ENCODE measurements at places on chromosomes 12 and 14. TPM values are rescaled to one million over a fixed set of nuclear protein-coding genes. Genes with fewer than 3 reads are reported as not detected.

APOF gene
- not detected for total RNA-seq

DNA sequence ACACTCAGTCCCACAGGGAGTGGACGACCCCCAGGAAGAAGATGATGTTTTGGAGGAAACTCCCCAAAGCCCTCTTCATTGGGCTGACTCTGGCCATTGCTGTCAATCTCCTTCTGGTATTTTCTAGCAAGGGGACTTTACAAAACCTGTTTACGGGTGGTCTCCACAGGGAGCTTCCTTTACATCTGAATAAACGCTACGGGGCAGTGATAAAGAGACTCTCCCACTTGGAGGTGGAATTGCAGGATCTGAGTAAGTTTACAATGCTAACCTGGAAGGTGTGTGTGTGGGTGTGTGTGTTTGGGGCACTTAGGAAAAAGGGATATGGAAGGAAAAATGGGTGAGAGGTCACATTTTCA is 416 bp downstream of the GALNT8 start:
- H3K36me3 ChIP-seq = no peaks in the 10 kb centered on the region
- H3K4me1 ChIP-seq = peaks cover 11% of the 10 kb centered on the region
- no peak overlapping the region for H3K27ac ChIP-seq
- DNase-seq = no peak

DNA sequence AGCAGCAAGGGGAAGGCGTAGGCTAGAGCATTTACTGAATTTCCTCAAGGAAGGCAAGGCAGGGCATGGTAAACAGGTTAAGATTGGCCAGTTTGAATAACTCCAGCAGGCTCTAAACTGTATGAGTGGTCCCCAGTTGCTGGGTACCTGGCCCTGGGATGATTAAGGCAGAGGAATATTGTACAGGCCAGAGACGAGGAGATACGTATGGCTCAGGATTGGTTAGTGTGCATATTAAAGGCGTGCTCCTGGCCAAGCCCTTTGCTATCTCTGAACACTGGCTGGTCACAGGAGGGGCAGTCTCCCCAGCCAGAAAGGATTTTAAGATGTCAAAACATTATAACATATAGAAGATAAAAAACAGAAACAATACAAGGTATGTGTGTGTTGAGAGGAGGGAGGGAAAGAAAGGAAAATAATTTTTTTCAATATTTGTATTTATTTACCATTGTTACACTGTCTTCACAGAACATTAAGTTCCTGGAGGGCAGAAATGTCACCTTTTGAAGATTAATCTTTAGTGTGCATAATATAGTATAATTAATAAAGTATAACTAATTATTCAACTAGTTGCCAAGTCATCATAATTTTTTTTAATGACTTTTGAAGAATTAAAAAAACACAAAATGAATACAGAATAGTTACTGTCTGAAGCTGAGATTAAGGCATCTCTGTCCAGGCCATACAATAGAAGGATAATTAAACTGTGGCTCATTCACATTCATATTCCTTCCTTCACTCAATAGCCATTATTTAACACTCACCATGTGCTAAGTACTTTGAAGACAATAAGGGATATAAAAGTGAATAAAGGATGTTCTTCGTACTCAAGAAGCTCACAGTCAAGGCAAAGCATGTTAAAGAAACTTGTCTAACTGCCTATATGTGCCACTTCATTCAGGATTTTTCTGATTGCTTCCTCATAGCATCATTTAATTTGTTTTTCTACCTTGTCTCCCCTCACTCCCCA is 41.9 kb downstream of the DCP1B start:
- H3K27me3 ChIP-seq = no peaks in the 10 kb centered on the region
- H3K27ac ChIP-seq = no peak overlapping the region
- peaks cover 31% of the 10 kb centered on the region for H3K36me3 ChIP-seq
- no peak overlapping the region for H3K4me3 ChIP-seq
- no peak for DNase-seq
- no peaks in the 10 kb centered on the region for H3K4me1 ChIP-seq

DNA sequence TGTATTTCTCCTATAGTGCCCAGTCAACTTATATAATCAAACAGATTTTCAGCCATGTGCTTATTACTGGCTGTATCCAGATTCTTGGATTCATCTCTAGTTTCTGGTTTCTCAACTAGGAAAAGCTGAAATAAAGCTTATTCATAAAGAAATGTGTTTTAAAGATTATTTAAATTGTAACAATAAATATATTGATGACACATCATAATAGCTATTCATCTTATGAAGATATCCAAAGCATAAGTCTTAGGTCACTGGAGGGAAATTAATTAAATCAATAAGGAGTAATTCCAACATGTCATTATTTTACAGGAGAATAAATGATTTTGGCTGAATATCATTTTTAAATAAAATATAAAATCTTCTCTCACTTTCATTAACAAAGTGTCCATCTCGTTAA is 32.1 kb upstream of the KRR1 start:
- DNase-seq = no peak
- H3K4me3 ChIP-seq = no peak overlapping the region
- H3K27me3 ChIP-seq = no peaks in the 10 kb centered on the region
- no peaks in the 10 kb centered on the region for H3K36me3 ChIP-seq
- H3K4me1 ChIP-seq = peaks cover 21% of the 10 kb centered on the region
- H3K27ac ChIP-seq = no peak overlapping the region

MSRB3 gene
- 1.1 TPM for total RNA-seq

DNA sequence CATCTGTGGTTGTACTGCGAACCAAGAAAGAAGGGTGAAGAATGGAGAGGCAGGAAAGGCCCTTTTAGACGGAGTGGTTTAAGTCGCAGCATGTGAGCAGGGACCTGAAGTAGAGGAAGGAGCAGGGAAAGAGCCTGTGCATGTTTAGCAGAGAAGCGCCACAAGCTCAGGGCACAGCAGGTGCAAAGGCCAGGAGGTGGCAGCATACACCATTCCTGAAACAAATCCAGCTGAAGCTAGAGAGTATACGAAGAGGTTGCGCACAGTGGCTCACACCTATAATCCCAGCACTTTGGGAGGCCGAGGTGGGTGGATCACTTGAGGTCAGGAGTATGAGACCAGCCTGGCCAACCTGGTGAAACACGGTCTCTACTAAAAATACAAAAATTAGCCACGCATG is 49.9 kb downstream of the HELB start:
- peaks cover 14% of the 10 kb centered on the region for H3K36me3 ChIP-seq
- no peak overlapping the region for H3K27ac ChIP-seq
- no peaks in the 10 kb centered on the region for H3K27me3 ChIP-seq

GRCh38 chr12:27852742-27853141 is 72.7 kb upstream of the MANSC4 start:
- H3K27me3 ChIP-seq = no peaks in the 10 kb centered on the region
- no peaks in the 10 kb centered on the region for H3K4me1 ChIP-seq
- H3K36me3 ChIP-seq = peaks cover 3% of the 10 kb centered on the region
- no peak overlapping the region for H3K4me3 ChIP-seq
- H3K27ac ChIP-seq = no peak overlapping the region

TSPAN19 gene
- total RNA-seq = not detected

DNA sequence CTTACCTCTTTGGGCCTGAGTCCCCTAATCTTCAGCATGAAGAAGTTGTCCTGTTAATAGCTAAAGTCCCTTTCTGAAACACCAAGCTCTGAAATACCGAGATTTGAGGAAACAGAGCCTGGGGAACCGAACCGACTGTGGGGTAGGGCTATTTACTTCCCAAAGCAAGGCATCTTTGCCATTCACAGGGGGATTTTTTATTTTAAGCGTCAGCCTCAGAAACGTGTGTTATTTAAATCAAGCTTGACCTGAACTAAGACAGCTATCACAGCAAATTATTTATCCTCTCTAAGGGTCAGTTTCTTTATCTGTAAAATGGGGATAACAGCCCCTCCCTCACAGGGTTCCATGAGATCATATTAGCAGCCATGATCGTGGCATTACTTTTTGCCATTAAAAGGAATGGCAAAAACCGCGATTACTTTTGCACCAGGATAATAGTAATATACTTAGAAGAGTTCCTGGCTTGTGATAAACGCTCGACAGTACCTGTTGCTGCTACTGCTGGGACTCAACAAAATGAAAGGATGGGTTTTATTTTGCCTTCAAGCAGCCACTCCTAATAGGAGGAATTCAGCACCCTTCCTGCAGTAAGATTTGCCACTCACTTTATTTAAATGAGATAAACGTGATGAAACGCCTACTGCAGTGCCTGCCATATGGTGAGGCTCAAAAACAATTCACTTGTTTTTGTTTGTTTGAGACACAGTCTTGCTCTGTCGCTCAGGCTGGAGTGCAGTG is 1.3 kb upstream of the CORO1C start:
- peak overlapping the region; percentile 99 for H3K27ac ChIP-seq
- peak overlapping the region; percentile 95 for H3K4me3 ChIP-seq
- no peaks in the 10 kb centered on the region for H3K36me3 ChIP-seq
- no peaks in the 10 kb centered on the region for H3K27me3 ChIP-seq

All from progenitor cell of endocrine pancreas (in vitro differentiated cells).